ENCODE measurements at places on chromosomes 13 and 19. TPM values are rescaled to one million over a fixed set of nuclear protein-coding genes. Genes with fewer than 3 reads are reported as not detected.

- H3K4me3 ChIP-seq = peak overlapping the region; percentile 42
- H3K4me1 ChIP-seq = peaks cover 8% of the 10 kb centered on the region
- no peak overlapping the region for H3K27ac ChIP-seq
- H3K36me3 ChIP-seq = no peaks in the 10 kb centered on the region
- H3K27me3 ChIP-seq = peaks cover 18% of the 10 kb centered on the region
These were observed 37.6 kb upstream of the FLT1 start for GRCh38 chr13:28532388-28533124.

DNA sequence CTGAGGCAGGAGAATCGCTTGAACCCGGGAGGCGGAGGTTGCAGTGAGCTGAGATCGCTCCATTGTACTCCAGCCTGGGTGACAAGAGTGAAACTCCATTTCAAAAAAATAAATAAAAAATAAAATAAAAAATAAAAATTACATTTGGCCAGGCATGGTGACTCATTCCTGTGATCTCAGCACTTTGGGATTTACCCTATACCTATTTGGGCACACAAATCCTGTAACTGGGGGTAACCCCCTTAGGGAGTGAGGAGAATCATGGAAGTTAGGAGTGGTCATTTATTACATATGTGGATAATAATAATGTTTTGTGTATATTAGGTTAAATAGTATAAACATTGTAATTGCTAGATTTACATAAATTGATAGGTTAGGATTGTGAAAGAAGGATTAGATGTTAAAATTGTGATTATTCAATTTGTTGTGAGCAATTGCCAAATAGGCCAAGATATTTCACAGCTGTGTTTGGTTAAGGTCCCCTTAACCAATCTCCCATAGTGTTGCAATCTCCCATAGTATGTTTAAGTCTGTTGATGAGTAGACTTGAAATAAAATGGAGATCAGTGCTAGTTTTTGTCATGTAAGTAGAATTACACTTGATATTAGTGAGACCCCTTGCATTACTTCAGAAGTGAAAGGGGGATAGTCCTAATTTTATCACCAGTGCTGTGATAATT lies 30.7 kb downstream of the ZNF844 start:
- no peak overlapping the region for H3K4me3 ChIP-seq
- no peak for DNase-seq
- no peak overlapping the region for H3K27ac ChIP-seq
- H3K27me3 ChIP-seq = no peaks in the 10 kb centered on the region
- H3K4me1 ChIP-seq = no peaks in the 10 kb centered on the region
- H3K36me3 ChIP-seq = no peaks in the 10 kb centered on the region

DNA sequence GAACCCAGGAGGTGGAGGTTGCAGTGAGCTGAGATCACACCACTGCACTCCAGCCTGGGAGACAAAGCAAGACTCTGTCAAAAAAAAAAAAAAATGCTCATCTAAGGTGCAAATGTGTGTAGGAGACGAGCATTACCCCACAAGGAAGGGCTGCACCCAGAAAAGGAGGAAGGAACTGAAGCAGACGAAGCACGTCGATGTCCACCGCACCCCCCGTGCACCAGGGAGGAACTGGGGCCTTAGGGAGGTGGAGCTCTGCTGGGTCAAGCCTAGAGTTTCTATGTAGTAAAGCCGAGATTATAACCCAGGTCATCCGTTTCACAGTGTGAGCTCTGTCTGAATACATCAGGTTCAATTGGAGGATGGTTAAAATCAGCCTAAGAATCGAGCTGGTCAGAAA lies 1.1 kb downstream of the VSTM1 start:
- no peaks in the 10 kb centered on the region for H3K27me3 ChIP-seq
- DNase-seq = no peak
- H3K27ac ChIP-seq = no peak overlapping the region
- H3K36me3 ChIP-seq = no peaks in the 10 kb centered on the region
- no peak overlapping the region for H3K4me3 ChIP-seq

The ZNF90 gene
- total RNA-seq = 0.21 TPM

The UBE2M gene
- 100 TPM for total RNA-seq
